CD4-positive, alpha-beta memory T cell (primary cell): ENCODE measurements at places on chromosomes 1 and 21. TPM values are rescaled to one million over a fixed set of nuclear protein-coding genes. Genes with fewer than 3 reads are reported as not detected.

GRCh38 chr1:153799566-153800465 is 24.6 kb downstream of the SLC27A3 start:
- DNase-seq: no peak

GRCh38 chr1:178024504-178024903 is 54.6 kb upstream of the SEC16B start:
- no peak for DNase-seq

CHODL gene
- 0.25 TPM for total RNA-seq

FAM163A gene
- total RNA-seq: 0.11 TPM

DNA sequence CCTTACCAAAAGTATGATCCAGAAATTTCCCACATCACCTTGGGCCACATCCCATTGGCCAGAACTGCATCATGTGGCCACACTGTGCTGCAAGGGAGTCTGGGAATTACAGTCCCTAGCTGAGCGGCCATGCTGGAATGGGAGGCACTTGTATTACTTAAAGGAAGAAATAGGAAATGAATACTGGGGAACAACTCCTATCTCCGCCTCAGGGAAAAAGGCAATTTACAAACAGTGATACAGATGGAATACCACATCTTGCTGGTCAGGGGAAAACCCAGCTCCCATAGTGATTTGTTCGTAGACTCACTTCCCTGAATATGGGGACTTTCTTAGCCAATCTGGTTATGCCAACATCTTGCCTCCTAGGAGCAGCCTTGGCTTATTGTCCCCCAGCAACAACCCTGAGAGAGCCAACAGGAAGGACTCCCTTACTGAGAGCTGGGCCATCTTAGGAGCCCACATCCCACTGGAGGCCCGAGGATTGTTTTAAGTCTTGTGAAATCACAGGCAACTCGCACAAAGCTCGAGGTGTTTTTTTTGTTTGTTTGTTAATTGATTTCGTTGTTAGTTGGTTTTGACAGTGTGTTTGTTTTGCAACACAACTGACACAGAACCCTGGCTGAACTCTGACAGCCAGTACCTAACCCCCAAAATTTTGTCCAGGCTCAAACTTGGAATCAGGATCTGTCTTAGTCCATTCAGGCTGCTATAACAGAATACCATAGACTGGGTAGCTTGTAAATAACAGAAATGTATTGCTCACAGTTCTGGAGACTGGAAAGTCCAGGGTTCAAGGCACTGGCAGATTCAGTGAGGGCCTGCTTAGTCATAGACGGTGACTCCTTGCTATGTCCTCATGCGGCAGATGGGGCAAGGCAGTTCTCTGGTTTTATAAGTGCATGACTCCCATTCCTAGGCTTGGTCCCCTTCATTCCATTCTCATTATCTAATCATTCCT is 14.9 kb downstream of the CDA start:
- no peak for DNase-seq
